Heart left ventricle (tissue), 16 donors: ENCODE measurements at places on chromosomes 1 and 21. TPM values are rescaled to one million over a fixed set of nuclear protein-coding genes. Genes with fewer than 3 reads are reported as not detected.

DNA sequence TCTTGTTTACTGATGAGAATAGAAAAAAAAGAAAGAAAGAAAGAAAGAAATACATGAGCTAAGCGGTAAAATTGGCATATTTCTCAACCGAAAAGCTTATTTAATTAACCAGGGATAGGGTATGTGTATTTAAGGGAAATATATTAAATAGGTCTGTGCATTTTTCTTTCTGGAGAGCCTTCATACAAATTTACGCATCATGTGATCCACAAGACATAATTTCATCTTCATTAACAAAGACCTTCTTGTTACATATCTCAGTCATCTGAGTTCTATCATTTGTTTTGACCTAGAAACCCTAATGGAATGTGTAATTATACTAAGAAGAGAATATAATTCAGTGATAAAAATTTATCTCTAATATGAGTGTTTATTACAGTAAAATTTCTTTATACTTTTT lies 37.2 kb downstream of the CFH start:
- no peak for DNase-seq

DNA sequence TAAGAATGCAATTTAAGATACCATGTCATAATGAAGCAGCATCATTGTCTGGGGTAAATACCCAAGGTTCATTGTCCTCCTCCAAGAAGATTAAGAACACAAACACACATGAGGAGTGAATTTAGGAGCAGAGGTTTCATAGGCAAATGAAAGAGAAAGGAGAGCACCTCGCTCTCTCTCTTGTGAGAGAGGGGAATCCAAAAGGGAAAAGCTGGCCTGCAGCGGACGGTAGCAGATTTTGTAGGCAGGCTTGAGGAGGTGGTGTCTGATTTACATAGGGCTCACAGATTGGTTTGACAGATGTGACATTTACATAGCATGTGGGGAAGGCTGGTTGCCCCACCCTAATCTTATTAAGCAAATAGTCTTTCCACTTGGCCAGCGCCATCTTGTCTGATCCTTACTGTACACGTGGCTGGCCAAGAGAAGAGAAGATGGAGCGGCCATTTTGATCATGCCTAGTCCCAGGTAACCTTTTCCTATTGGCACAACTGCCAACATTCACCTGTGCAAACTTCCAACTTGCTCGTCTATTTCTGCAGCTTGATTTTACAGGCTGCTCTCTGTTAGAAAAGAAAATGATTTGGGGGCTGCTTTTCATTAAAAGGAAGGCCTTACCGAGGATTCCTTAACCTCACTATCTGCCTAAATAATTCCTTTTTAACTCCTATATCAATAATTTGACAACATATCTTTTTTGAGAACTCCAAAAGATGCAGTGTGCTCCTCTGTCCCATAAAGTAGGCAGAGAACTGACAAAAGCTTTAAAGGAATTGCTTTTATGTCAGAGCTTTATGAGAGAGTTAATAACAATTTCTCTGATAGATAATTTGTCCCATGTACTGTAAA lies 16.0 kb upstream of the LRRC7 start:
- no peak for DNase-seq

GRCh38 chr1:32695098-32695904 lies 7.3 kb downstream of the SYNC start:
- DNase-seq = peak; percentile 78

FALEC gene
- not detected for total RNA-seq

GJA8 gene
- not detected for total RNA-seq

DNA sequence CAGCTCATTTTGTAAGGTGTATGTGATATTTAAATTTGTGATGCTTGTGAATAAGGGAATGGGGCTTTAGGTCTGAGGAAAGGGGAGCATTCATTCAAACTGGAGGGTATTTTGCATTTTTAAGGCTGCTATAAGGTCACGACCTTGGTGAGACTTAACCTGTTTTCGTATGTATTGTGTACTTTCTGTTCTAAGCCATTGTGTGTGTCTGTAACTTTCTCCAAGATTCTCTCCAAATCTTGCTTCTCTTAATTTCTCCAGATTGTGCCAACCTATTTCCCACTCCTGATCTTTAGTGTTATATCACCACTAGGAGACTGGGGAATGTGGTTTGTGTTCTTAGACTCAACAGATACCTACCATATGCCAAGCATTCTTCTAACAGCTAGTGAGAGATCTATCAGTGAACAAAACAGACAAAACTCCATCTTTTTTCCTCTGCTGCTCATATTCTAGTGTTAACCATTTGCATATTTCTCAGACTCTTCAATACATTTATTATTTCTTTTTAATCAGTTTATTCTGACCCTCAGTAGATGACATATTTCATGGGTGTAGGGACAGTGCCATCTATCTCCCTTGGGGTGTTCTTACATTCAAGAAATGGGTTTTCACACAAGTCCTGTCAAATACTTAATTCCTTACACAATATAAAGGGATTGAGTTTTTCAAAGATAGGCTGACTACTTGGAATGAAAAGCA lies 27.5 kb downstream of the ATP1B1 start:
- no peak for DNase-seq

DNA sequence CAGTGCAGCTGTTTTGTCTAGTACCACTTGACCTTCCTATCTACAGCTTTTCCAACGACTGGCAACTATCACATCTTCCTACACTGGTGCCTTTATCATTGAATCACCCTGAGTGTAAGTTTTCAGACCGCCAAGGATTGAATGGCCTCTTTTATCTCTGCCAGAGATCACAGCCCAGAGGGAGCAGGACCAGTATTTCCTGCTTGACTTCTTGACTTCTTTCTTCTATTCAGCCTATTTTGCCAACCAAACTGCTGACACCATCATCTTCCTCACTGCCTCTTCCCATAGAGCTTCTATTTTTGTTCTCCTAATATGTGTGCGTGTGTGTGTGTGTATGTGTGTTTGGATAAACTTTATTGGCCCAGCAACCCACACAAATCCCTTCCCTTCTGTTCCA lies 53.8 kb downstream of the SERBP1 start:
- no peak for DNase-seq

TOR1AIP1 gene
- total RNA-seq = 68.2 TPM

ADAM30 gene
- not detected for total RNA-seq

CFHR1 gene
- not detected for total RNA-seq

GRCh38 chr1:156912861-156913808 lies 7.3 kb upstream of the LRRC71 start:
- DNase-seq = no peak

GRCh38 chr1:60891765-60892164 lies 190.6 kb upstream of the NFIA start:
- DNase-seq = no peak

GRCh38 chr1:223704921-223705878 lies 7.1 kb upstream of the CAPN2 start:
- no peak for DNase-seq

ALX3 gene
- not detected for total RNA-seq

ARHGEF10L gene
- total RNA-seq = 72.8 TPM

- no peak for DNase-seq
Observed at GRCh38 chr1:87887100-87887499, 558.4 kb downstream of the LMO4 start.

DNA sequence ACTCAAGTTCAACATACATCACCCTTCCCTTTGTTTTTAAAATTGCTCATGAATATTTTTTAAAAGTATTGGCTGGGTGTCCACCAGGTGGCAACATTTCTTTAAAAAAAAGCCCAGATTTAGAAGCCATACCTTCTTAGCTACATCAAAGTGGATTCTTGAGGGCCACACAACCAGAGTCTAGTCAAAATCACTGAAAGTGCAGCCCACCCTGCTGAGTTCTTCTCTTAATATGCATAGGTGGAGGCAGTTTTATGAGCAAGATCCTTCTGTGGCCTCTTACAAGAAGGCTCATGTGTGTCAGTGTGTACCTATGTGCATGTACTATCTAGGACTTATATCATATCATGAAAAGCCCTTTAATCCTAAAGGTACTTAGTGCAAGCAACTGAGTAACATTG lies 16.9 kb upstream of the GNG12 start:
- DNase-seq = no peak

DNA sequence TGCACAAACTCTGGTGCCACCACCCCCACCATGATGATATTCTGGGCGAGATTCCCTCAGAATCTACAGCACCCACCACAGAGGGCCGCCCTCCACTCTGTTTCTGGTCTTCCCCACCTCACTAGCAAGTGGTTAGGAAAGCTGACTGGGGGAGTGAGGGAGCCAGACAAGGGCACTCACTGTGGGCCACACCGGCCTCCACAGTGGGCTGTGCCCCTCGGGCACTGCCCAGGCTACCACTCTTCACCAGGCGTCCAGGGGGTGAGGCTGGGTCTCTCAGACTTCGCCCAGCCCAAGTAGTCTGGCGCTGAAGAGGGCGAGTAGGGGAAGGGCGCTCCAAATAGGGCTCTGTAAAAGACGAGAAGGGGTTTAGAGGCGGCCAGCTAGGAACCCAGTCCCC lies 11.2 kb upstream of the GATAD2B start:
- no peak for DNase-seq

GRCh38 chr1:235831148-235831547 lies 35.6 kb downstream of the LYST start:
- DNase-seq = peak; percentile 34

NTMT2 gene
- total RNA-seq = 1.8 TPM

- no peak for DNase-seq
Observed at GRCh38 chr1:192903142-192903541, 94.3 kb downstream of the RGS2 start.

DNA sequence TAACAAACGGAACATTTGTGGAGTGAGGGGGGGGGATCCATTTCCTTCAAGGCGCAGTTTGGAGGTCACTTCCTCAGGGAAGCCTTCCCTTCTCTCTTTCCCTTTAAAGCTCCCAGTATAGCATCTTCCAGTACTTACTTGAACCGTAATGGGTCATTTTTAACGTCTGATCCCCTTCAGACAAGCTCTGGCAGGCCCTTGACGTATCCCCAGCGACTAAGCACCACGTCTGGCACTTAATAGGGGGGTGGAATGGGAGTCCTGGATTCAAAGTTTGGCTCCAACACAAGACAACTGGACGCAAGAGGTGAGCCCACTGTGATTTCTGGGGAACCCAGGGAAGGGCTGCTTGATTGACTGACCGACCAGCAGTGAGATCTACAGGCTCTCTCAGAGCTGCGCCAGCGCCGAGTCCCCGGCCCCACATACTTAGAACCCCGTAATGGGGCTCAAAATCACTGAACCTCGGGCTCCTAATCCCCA lies 441 bp downstream of the YARS1 start:
- no peak for DNase-seq

- no peak for DNase-seq
Observed at GRCh38 chr1:82395440-82395839, 594.7 kb downstream of the ADGRL2 start.

GRCh38 chr1:6783221-6783620 lies 2.0 kb upstream of the CAMTA1 start:
- DNase-seq = no peak

- DNase-seq = no peak
Observed at GRCh38 chr1:153842006-153842471, 66.8 kb downstream of the SLC27A3 start.

DNA sequence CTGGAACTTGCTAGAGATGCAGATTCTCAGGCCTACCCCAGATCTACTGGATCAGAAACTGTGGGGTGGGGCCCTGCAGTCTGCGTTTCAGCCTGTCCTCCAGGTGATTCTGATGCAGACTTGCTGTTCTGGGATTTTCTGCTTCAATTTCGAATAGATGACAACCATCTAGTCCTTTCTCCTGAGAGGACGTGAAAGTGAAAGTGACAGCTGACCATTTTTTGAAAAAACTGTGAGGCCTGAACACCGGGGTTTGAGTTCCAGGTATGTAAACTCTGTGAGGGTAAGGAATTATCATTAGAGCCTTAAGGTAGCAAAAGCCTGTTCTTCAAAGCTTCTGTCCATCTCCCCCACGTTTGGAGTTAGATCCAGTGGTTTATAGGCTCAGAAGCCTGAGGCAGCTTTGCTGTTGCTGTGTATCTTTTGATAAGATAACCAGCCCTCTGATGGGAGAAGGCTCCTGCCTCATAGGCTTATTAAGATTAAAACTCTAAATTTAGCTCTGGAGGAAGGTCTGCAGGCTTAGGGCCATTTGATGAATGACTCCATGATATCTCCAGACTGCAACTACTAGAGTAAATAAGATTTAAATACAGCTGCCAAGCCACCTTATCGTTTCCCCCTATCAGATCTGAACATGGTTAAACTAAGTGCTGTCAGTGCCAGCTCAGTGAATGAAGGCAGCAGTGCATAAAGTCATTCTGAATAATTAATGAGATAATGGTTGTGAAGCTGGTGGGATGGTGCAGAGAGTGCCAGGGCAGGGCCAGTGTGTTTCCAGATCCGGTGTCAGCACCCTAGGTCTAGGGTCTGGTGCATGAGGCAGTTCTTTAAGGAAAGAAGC lies 335.2 kb downstream of the HHAT start:
- DNase-seq = no peak

PODN gene
- 18.5 TPM for total RNA-seq

RBM34 gene
- total RNA-seq = 40.6 TPM

TPTE gene
- total RNA-seq = not detected

DNA sequence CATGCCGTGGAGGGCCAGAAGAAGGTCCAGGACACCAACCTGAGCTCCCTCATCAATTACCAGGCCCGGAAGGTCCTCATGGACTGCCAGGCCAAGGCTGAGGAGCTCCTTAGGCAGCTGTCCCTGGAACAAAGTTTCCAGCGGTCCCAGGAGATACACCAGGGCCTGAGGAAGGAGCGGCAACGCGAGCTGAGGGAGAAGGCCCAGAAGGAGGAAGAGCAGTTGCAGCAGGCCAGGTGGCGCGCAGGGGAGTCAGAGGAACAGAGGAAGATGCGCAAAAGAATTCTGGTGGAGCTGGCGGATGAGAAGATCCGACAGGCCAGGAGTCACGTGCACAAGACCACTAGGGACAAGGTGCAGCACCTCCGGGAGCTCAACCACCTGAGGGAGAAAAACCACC lies 1.5 kb downstream of the CCDC185 start:
- no peak for DNase-seq
